Activated CD8-positive, alpha-beta memory T cell treated with anti-CD3 and anti-CD28 coated beads, Interleukin-2, amount 50 U/mL, for 4 hours (primary cell): ENCODE measurements at places on chromosomes 13 and 19.

DNA sequence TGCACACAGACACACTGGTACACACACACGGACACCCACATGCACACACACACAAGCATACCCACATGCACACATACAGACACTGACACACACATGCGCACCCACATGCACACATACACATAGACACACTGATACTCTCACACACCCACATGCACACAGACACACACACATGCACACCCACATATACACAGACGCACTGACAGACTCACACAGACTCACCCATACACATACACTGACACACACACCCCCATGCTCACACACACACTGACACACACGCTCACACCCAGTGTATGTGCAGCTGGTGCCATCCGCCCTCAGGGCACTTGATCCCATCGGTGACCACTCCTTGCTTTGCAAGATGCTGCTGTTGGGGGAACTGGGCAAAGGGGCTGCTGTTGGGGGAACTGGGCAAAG is 9.7 kb upstream of the RASA3 start:
- DNase-seq, result no peak

DNA sequence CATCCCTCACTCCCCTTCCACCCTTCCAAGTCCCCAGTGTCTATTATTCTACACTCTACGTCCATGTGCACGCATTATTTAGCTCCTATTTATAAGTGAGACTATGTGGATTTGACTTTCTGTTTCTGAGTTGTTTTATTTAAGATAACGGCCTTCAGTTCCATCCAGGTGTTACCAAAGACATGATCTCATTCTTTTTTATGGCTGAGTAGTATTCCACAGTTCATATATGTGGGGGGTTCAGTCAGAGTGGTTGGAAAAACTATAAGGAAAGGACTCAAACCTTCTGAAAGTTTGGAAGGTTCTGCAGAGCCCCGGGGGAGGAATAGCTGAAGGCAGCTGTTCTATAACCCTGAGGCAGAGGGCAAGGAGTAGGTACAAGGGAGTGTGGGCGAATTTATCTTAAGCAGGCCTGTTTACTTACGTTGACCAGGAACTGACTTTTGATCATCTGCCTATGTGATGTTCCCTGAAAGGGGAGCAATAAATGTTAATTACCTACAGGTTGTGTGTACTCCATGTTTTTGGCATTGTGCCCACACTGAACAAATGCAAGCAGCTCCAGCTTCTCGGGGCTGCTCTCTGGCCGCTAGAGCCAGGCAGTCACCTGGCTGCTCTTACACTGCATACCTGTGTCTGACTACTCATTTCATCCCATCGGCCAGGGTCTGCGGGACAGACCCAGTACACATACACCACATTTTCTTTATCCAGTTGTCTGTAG is 13.5 kb upstream of the ADGRE1 start:
- DNase-seq, result no peak

GRCh38 chr13:94057618-94058186 is 421.8 kb downstream of the DCT start:
- no peak for DNase-seq

- DNase-seq, result peak; percentile 64
Measured at GRCh38 chr13:76879203-76879882, 6.9 kb downstream of the KCTD12 start.

DNA sequence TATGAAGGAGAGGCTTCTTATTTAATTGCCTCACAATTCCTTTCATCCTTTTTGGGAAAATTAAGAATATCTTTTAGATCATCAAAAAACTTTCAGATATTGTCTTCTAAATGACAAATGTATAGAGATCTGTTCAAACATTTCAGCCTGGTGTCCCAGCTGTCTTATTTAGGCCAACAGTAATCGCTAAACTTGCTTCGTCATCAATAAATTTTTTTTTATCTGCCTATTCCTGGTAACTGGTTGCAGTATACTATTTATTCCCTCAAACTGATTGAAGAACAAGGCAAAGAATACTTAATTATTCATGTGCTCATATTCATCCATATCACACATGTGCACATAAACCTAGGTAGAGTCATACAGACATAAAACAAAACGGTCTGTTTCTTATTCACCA is 5.3 kb upstream of the MYO16 start:
- DNase-seq, result no peak

DNA sequence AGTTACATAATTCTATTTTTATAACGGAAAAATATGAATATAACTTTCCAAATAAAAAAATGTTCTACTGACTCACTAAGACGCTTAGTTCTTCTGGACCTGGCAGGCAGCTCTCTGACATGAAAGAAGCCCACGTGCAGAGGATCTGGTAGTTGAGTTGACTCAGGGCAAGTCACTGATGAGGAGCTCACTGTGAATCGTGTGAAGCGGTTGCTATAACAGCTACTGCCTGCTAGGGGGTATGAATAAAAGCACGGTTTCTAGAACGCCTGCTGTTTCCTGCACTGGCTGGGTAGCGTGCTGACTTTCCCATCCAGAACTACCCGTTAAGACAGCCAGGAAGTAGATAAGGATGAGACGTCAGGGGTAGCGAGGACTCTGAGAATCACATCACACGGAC is 54.7 kb upstream of the WASF3 start:
- DNase-seq, result no peak

GRCh38 chr19:50490411-50490811 is 13.8 kb upstream of the GARIN5A start:
- no peak for DNase-seq

DNA sequence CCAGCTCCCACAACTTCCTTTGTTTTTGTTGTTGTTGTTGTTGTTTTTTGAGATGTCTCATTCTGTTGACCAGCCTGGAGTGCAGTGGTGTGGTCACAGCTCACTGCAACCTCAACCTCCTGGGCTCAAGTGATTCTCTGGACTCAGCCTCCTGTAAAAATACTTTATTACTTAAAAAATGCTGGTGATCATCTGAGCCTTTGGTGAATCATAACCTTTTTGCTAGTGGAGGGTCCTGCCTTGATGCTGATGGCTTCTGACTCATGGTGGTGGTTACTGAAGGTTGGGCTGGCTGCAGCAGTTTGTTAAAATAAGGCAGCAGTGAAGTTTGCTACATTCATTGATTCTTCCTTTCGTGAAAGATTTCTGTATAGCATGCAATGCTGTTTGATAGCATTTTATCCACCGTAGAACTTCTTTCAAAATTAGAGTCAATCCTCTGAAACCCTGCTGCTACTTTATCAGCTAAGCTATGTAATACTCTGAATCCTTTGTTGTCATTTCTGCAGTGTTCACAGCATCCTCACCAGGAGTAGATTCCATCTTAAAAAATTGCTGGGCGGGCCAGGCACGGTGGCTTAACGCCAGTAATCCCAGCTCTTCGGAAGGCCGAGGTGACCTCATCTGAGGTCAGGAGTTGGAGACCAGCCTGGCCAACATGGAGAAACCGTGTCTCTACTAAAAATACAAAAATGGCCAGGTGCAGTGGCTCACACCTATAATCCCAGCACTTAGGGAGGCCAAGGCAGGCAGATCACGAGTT is 18.0 kb downstream of the ARHGAP35 start:
- DNase-seq, result no peak

- no peak for DNase-seq
Measured at GRCh38 chr13:37481885-37482227, 116.7 kb downstream of the POSTN start.

GRCh38 chr13:64992314-64992713 is 2237.8 kb downstream of the PCDH9 start:
- no peak for DNase-seq

DNA sequence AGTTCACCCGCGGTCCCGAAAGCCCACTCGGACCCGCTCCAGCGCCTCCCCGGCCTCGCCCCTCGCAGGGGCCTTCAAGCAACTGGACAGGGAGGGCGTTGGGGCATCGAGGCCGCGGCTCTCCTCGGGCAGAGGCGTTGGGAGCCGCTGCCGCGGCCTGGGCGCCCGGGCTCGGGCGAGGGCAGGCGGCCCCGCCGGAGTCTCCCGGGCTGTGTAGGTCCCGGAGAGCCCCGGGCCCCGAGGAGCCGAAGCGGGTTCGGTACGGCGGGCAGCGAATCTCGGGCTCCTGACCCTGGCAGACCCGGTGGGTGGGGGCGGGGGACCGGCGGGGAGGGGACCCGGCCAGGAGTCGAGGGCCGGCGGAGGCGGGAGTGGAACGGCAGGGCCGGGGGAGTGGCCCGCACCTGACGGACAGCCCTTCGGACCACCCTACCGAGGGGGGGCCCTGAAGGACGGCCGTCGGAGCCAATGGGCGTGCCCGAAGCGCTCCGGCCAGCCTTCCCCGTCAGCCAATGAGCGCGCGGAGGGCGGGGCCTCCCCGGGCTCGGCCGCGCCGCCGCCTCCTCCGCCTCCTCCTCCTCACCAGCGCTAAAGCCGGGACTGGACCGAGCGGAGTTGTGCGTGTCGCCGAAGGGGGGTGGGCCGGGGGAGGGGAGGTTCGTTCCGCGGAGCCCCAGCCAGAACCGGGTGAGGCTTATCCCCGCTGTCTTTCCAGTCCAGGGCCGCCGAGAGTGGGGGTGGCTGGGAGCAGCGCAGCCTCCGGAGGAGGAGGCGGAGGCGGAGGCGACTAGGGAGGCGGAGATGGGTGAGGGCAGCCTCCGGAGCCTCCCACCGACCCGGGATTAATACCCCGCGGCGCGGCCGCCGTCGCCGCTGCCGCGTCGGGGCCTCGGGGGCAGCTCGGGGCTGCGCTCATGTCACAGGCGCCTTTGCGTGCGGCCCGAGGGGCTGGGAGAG is at the start of gene ZMYM2:
Gene ZMYM2, plus strand, starts transcription at position 573 of the 957 bp plus-strand sequence. CDS start 34,346 bp downstream, outside the sequence.
- DNase-seq, result peak; percentile 98

DNA sequence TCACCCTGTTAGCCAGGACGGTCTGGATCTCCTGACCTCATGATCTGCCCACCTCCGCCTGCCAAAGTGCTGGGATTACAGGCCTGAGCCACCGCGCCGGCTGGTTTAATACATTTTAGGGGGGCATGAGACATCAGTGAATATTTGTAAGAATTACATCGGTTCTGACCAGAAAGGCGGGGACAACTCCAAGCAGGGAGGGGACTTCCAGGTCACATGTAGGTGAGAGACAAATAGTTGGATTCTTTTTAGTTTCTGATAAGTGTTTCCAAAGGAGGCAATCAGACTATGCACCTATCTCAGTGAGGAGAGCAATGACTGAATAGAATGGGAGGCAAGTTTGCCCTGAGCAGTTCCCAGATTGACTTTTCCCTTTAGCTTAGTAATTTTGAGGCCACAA is 3.7 kb upstream of the ZNF552 start:
- no peak for DNase-seq

DNA sequence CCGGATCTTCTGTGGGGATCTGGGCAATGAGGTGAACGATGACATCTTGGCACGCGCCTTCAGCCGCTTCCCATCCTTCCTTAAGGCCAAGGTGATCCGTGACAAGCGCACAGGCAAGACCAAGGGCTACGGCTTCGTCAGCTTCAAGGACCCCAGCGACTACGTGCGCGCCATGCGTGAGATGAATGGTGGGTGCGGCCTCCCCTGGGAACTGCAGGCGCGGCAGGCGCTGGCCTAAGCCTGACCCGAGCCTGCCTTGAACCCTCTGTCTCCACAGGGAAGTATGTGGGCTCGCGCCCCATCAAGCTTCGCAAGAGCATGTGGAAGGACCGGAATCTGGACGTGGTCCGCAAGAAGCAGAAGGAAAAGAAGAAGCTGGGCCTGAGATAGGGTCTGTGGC is 4.4 kb upstream of the ETV2 start:
- DNase-seq, result no peak

DNA sequence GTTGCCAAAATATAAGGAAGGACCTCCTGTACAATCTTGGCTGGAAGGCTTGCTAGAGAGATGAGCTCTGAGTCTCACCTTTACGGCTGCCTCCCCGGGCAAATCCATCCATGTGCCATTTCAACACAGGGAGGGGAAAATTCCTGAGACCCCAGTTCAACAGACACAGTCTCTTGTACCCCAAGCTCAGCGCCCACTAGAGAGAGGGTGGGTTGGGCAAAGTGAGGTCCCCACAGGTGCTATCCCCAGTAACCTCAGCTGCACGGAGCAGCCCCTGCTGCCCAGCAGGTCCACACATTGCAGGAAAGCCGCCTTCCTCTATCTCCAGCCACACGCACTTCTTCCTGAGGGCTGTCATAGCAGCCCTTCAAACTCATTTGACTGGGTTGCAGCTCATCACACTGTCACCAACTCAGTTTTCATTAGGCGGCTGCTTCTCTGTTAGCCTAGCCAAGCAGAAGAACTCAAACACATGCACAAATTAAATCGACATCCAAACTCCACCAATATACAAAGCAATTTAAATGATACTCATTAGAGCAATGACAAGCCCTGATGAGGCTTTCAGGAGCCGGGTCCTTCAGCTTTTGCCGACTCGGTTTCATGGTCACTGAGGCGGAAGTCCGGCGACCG is 80.4 kb downstream of the TSHZ3 start:
- no peak for DNase-seq
